ENCODE measurements at places on chromosomes 1 and 21.

GRCh38 chr21:31795992-31796391 is 64.1 kb upstream of the SCAF4 start:
- DNase-seq: no peak

DNA sequence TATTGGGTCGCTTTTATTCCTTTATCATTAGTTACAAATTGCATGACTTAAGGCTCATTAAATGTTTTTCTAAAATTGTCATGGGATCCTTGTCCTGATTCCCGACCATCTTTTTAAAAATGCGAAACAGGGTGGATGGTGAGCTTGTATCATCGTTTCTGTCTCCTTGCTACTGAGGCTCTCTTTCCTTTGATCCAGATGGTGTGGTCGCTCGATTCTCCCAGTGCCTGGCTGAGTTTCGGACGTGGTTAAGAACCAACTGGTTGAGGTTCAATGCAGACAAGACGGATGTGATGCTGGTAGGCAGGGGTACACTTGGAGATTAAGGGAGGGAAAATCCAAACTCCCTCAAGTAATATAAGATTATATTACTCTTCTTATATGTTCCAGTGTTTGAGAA is 1.2 kb downstream of the MIER1 start:
- DNase-seq: no peak

- DNase-seq: no peak
Measured at GRCh38 chr1:109918671-109919070, 8.0 kb downstream of the CSF1 start.

DNA sequence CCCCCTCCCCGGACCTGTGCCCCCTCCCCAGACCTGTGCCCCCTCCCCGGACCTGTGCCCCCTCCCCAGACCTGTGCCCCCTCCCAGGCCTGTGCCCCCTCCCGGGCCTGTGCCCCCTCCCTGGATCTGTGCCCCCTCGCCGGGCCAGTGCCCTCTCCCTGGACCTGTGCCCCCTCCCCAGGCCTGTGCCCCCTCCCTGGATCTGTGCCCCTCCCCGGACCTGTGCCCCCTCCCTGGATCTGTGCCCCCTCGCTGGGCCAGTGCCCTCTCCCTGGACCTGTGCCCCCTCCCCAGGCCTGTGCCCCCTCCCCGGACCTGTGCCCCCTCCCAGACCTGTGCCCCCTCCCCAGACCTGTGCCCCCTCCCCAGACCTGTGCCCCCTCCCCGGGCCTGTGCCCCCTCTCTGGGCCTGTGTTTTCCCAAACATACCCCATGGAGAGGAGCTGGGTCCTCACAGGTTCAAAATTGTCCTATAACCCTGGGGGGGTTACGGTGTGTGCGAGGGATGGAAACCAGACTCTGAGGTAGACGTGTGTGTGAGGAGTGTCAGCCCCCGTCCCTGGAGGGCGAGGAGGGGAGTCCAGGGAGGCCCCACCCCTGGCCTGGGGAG is 47.6 kb upstream of the POFUT2 start:
- DNase-seq: no peak
